ENCODE measurements at places on chromosomes 16 and 17.

- no peak for DNase-seq
These were observed 104.8 kb upstream of the NUDT7 start for GRCh38 chr16:77617553-77617952.

DNA sequence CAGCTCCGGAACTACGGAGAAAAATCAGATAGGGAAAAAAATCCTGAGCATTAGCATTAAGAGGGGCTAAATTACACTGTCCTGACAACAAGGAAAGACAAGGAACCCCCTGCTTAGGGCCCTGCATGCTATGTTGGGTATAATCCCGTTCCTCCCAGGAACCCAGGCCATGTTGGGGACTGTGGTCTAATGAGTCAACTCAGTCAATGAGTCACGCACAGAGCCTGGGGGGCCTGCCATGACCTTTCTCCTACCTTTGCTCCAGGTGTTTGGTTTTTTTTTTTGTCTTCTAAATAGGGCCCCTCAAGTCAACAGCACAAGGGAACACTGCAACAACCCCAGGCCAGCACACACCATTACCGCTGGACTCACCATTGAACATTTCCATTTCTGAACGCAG lies 8.9 kb upstream of the ZNF200 start:
- DNase-seq: no peak

DNA sequence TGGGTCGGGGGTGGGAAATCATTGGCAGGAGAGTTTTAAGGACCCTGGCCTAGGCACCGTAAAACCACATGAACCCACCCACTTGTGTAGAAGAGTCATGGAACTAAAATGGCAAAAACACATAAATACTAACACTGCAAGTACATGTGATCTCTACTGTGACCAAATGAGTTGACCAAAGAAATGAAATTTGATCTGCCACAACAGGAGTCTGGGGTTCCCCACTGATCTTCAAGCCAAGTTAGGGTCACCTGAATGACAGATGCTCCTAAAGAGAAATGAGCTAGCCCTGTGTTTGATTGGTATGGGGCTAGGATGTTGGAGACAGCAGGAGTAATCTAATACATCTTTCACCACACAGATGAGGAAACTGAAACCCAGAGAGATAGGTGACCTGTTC lies 21.5 kb upstream of the SKAP1 start:
- DNase-seq: no peak

DNA sequence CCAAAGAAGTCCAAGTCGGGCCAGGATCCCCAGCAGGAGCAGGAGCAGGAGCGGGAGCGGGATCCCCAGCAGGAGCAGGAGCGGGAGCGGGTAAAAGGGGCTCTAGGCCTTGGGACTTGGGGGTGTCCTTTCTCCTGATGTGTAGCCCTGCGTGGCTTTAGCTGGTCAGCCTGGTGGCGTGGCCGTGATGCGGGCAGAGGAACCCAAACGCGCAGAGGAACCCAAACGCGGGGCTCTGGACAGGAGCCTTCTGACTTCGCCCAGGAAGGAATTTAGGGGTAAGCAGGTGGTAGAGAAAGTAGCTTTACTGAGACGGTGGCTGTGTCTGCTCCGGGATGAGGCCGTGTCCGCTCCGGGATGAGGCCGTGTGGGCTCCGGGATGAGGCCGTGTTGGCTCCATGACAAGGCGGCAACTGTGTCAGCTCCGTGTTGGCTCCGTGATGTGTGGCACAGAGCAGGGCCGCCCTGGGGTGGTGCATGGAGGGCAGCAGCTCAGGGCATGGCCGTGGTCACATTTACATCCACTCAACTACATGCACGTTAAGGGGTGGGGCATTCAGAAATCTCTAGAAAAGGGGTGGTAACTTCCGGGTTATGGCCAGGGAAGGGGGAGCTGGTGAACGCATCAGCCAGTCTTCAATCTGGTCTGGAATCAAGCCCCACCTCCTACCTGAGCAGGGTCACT lies 19.5 kb downstream of the ASPSCR1 start:
- DNase-seq: no peak

DNA sequence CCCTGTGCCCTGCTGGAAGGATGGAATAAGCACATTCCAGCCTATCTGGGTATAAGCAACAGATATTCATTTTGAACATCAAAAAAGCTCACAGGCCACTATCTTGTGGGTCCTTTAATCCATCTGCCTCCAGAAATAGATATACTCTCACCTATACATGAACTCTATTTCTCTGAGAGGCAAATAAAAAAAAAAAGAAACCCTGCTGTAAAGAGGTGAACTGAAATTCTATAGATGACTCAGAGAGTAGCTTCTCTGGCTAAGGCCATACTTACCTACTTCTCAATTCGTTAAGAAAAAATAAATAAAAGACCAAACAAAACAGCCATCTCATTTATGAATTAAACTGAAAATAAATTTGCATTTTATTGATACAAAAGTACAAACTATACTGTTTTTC lies 86.3 kb downstream of the DYNLRB2 start:
- no peak for DNase-seq

- no peak for DNase-seq
These were observed 4.1 kb upstream of the STX4 start for GRCh38 chr16:31029272-31029671.

- DNase-seq: no peak
These were observed 593 bp downstream of the SLC38A7 start for GRCh38 chr16:58684001-58684353.

DNA sequence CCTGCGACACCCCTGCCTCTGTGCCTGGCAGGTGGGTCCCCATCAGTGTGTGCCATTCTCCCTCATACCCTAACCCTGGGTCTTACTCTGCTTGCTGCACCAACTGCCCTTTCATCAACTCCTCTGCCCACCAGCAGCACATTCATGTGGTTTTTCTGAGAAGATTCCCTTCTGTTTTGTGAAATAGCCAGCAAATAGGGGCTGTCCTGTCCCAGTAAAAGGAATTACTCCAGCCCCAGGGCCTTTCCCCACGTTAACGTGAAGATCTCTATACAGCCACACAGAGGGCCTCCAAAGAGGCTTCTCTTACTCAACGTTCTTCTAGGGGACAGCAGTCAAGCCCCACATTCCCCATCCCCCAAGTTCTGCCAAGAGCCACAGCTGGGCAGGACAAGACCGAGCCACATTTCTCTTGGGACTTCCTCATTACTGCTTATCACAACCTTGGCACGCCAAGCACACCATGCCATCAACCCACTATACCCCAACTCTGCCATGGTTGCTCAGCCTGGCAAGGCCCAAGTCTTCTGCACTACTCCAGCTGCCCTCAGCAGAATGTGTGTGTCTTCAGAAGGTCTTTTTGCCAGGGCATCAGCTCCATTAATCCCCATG lies 18.7 kb upstream of the CCL2 start:
- no peak for DNase-seq

DNA sequence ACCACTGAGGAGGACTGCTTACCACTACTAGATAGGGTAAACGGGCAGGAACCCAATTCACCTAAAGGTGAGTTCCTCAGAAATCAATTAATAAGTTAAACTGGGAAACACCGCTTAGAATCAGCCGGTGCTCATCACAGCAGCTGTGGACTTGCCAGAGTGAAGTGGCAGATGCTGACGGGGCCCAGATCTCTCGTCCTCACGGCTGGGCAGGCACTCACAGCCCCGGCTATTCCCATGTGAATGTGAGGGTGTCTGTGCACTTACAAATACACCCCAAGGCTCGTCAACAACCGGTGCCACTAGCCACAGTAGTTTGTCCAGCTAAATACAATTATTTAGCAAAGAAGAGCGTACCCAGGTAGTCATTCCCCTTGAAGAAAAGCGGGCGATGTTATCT lies 29.7 kb downstream of the MBTPS1 start:
- no peak for DNase-seq

GRCh38 chr16:203246-203645 lies 23.0 kb downstream of the HBQ1 start:
- no peak for DNase-seq

DNA sequence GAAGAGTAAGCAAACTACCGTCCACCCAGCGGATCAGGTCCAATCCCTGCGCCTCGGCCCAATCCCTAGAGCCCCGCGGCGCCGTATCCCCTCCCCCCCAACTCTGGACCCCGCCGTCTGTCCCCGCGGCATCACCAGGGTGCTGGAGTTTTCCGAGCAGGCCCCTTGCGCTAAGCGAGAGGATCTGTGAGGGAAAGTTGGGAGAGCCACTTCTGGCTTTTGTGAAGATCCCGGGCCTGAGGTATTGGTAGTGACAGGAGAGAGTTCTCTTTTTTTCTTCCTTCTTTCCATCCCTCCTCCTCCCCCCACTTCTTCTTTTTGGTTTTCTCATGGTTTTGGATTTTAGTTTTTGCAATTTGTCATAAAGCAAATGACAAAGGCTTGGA lies 3.5 kb upstream of the DLX4 start:
- no peak for DNase-seq

DNA sequence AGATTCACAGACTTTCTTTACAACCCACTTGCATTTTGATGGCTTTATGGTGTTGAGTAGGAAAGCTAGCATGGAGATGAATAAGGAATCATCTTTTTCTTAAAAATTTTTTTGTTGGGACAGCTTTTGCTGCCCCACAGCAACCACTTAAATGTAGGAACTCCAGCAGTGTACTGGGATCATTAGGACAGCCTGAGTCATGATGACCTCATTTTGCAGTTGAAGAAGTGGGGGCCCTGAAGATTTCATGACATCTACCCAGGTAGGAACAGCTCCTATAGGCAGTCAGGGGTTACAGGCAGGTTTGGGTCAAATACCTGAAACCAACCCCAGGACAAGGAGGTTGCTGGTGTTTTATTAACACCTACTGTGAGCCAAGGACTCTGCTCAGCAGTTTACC lies 2.1 kb downstream of the METTL22 start:
- peak; percentile 34 for DNase-seq

- no peak for DNase-seq
These were observed 49.2 kb upstream of the HS3ST2 start for GRCh38 chr16:22764662-22765327.

GRCh38 chr17:77426676-77427386 lies 286.1 kb downstream of the SEC14L1 start:
- DNase-seq: no peak

- DNase-seq: no peak
These were observed 109.7 kb downstream of the RAP1GAP2 start for GRCh38 chr17:2905696-2906501.

DNA sequence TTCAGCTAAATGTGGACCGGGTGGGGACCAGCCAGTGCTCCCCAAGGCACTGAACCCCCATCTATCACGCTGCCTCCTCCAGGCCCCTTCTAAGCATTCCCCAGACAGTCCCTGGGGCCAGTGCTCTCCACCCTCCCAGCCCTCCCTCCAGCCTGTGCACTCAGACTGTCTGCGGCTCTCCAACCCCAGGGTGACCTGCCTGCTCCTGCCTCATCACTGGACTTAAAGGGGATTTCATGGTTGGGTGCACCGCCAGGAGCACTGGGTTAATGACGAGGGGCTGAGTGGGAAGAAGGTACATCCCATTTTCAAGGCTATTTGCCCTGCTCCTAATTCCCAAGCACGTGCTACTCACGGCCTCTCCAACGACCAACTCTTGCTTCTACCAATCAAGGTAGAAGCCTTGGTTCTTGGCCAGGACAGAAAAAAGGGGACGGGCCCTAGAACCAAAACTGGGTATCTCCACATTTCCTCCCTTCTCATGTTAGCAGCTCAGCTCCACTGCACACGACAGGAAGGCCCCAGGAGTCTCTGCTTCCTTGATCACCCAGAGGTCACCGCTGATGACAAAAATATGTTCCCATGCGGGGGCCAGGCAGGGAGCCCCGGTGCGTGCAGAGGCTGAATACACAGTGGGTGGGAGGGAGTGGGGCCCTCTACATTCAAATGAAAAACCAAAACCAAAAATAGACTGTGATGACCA lies 3.5 kb upstream of the ABR start:
- DNase-seq: no peak

GRCh38 chr17:29016345-29017210 lies 10.7 kb upstream of the SEZ6 start:
- no peak for DNase-seq

DNA sequence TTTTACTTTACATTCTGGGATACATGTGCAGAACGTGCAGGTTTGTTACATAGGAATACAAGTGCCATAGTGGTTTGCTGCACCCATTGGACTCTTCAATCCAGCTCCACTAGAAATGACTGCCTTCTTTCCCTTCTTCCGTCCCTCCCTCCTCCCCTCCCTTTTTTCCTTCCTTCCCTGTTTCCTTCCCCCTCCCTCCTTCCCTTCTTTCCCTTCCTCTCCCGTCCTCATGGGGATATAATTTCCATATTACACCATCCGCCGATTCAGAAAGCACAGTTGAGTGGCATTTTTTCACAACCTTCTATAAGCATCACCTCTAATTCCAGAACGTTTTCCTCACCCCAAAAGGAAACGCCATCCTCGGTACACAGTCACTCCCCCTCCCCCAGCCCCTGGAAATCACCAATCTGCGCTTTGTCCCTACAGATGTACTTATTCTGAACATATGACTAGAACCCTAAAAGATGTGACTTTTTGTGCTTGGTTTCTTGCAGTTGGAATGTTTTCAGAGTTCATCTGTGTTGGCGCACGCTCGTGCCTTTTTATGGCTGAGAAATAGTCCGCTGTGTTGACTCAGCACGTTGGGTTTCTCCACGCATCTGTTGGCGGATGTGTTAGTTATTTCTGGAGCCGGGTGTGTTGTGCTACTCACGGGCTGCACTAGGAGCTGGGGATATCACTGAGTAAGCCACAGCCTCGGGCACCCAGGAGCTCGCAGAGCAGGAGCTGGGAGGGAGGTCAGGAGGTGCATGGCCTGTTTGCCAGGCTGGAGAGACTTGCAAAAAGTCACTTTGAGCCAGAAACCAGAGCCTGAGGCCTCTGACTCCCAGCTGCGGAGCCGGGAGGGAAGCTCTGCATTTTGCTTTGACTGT lies 336.4 kb downstream of the SEC14L1 start:
- DNase-seq: peak; percentile 99

DNA sequence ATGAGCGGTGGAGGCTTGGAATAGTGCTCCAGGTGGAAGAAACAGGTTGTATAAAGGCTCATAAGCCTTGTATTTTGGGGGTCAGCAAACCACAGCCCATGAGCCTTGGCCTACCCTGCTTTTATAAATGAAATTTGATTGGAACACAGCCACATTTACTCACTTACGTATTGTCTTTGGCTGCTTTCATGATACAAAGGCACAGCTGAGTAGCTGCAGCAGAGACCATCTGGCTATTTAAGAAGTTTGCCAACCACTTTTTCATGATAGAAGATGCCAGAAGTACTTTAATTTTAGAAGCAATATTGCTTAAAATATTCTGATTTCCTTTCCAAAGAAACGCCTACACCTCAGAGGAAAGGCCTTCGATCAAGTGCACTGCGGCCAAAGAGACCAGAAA lies 73.8 kb downstream of the C17orf58 start:
- DNase-seq: no peak

DNA sequence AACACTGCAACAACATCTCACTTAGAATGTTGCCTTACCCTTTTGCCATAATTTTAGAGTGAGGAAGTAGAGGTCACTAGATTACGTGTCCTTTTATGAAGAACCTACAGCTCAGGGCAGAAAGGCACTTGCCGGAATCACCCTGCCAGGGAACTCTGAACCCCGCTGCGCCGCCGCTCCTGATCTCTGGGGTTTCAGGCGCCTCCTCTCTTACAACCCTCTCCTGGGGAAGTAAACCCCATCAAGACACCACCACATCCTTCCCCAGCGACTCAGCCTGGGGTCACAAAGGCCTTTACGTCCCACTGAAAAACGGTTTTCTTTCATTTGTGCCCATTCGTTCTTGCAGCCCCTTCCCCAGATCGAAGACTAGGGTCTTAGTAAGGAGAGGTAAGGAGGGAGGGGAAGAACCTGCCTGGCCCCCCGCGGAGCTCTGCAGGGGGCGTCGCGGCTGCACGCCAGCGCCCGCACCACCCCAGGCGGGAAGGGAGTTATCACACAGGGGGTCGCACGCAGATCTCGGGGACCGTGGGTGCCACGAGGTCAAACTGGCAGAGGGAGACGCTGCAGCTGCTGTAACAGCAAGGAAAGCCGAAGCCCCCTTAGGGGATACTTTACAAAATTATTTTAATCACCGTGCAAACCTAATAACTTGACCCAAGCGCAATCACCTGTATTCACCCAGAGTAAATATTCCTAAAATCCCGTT lies 1.0 kb upstream of the HLF start:
- DNase-seq: no peak

Data from EL (cell line).